ENCODE measurements at places on chromosomes 7 and 10.

- no peak for DNase-seq
These were observed 268.6 kb downstream of the KLF6 start for GRCh38 chr10:3516234-3516922.

DNA sequence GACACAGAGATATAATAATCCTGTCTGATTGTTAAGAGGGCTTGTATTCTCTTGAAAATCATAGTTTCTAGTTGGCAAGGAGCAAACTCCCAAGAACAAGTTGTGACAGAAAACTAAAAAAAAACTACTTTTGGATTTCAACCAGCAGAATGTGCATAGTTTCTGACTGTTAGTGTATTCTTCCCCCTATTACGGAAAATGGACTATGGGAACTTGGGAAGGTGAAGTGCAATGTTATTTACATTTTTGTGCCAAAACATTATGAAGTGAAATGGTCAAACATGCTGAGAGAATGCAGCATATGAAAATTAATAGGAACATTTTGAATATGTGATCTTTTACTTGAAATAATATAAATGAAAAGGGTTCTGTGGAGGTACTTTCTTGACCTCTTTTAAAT lies 660.8 kb downstream of the SUGCT start:
- DNase-seq: no peak

DNA sequence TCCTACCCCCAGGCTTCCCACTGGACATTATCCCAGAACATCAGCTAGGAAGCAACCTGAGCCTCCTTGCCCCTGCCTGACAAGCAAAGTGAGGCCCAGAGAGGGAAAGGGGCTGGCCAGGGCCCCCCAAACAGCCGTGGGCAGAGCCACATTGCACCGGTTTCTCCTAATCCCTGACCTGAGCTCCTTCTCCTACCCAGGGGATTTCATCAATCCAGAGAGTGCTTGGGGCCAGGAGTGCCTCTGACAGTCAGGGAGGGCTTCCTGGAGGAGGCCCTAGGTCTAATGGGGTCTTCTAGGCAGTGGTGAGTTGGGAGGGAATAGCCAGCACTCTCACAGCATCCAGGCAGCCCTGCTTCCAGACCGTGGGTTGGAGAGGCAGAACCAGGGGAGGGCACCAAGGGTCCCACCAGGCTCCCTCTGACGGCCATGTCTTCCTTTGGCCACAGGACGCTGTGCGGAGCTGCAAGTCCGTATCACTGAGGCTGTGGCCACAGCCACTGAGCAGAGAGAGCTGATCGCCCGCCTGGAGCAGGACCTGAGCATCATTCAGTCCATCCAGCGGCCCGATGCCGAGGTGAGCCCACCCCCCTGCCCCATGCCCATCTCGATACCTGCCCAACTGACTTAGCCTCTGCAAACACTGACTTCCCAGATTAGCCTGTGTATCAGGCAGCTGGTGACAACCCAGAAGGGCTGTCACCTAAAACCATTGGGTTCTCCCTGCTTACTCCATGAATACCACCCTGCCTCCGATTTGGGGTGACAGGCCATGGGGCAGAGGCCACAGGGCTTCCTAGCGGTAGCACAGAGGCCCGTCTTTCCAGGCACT lies 13.5 kb upstream of the SH2B2 start:
- DNase-seq: no peak

- no peak for DNase-seq
These were observed 355.2 kb downstream of the SUGCT start for GRCh38 chr7:40489844-40490602.

DNA sequence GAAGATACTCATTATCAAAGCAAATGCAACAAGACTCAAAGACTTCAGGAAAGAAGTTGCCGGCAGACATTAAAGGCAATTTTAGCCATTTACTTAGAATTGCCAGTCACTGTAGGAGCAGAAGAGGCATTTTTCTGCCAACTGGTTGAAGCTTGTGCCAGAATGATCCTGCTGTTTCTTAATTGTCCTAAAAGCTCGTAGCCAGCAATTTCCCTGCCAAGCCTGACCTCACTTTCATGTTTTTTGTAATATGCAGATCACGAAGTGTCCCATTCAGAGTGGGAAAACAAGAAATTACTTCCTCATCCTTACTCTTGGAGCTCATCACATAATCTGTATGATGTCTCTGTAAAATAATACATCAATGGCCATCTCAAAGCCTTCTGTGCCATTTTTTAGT lies 130.9 kb upstream of the ANKRD1 start:
- no peak for DNase-seq

DNA sequence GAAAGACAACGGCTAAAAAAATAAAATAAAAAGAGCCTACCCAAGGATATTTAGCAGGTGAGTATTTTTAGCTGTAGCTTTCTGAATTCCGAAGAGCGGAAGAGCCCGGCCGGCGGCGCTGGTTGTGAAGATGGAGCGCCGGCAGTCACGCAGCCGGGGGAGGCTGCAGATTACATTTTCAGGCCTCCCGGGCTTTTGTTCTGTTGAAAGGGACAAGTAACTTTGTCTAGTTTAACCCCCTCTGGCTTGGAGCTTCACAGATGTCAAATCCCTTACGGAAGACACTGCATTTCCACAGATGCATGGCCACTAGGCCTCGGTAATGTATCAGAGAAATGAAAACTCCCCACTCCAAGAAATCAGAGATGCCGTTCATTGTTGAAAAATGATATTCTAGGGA lies 497.6 kb upstream of the MKI67 start:
- DNase-seq: no peak

DNA sequence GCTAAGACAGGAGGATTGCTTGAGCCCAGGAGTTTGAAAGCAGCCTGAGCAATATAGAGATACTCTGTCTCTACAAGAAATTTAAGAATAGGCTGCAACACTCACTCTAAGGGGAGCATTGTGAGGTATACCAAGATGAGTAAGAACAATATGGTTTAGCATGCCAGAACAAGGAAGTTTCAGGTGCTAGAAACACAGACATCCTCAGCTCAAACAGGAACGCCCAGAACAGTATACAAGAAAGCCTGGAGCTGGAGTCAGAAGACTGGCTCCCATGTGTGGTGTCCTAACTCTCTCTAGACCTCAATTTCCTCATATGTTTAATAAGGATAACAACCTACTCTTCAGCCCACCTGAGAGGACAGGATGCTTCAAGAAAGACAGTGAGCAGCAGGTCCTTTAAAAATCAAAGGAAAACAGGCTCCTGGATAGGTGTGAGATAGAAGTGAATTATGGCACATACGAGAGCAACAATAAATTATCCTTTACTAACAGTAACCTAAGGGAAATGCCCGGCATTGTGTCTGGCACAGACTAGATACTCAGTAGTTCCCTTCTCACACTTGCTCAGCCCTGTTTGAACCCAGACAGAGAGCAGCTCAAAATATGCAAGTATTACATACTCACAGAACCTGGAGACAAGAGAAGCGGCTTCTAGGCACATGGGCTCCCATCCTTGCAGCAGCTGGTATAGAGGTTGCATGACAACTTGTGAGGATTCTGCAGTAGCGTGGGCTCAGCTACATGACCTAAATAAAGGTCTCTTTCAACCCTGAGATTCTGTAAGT lies 45.4 kb downstream of the KAT6B start:
- no peak for DNase-seq

GRCh38 chr7:109873296-109873695 lies 1217.6 kb upstream of the LRRN3 start:
- no peak for DNase-seq

- DNase-seq: no peak
These were observed 64.2 kb downstream of the CUL2 start for GRCh38 chr10:35025916-35026315.
